ENCODE measurements at places on chromosomes 11 and 22.
A peak's percentile ranks its signal among the peaks of the same experiment; 100 is the strongest.

DNA sequence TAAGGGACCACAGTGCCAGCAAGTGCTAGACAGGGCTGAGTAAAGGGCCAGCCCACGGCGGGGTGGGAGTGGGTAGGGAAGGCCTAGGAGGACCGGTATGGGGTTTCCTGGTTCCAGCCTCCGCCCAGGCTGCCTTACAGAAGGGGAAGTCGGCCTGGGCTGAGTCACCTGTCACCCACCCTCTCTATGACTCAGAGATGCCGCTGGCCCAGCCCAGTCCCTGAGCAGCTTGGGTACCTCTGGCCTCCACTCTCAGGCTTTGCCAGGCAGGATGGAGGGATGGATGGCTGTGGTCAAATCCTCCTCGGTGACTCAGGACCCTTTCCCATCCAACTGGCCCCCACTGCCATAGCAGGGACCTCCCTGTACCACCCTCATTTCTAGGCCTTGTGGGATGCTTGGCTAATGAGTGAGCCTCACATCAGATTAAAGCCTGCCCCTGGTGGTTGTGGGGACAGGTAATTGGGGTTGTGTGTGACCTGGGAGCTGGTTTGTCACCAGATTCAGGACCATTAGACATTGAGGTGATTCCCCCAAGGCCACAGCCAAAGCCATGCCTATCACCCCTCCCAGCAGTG is 13.9 kb downstream of the SLC35E4 start:
- DNase-seq = no peak

- peak; percentile 48 for DNase-seq
Measured at GRCh38 chr22:36369922-36370791, 17.6 kb downstream of the MYH9 start.

DNA sequence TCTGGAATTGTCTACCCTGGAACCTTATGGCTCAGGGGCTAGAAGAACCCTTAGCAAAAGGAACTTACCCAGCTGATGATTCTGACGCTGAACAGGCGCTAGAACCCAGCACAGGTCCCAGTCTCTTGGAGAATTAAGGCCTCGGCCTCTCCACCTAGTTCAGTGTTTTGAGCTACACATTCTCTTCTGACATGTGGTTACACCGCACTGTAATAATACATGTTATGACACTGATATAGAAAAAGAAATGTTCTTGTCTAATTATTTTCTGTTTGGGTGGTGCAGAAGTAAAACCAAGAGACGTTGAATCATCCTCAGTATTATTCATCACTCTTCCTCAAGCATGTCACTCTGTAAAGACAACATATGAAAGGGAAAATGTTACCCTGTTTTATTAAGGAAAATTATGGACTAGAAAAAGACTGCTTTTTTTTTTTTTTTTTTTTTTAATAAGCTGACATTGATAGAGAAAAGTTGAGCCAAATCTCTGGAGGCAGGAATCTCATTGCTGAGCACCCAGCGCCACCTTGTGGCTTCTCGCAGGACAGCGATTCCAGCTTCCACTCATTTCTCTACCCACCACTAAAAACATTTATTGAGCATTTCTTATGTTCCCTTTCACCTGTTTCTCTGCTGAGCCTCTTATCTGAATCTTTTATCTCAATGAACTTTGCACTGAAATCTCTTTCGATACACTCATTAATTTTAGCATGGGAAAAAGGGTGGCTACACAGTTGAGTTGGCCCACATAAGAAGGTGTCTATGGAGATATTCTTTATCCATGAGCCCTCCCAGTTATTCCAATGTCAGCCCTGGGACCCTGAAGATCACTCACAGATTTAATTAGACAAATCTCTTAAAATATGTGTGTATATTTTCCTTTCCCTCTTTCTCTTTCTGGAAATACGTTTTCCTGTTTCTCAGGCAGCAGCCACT is 12.6 kb upstream of the APLNR start:
- DNase-seq = peak; percentile 72

GRCh38 chr11:36608491-36609199 is 10.6 kb upstream of the RAG2 start:
- no peak for DNase-seq

- DNase-seq = no peak
Measured at GRCh38 chr11:110526323-110526722, 96.6 kb downstream of the FDX1 start.

- no peak for DNase-seq
Measured at GRCh38 chr11:20530942-20531703, 68.3 kb upstream of the SLC6A5 start.

GRCh38 chr11:71135112-71135511 is 117.3 kb downstream of the SHANK2 start:
- no peak for DNase-seq

DNA sequence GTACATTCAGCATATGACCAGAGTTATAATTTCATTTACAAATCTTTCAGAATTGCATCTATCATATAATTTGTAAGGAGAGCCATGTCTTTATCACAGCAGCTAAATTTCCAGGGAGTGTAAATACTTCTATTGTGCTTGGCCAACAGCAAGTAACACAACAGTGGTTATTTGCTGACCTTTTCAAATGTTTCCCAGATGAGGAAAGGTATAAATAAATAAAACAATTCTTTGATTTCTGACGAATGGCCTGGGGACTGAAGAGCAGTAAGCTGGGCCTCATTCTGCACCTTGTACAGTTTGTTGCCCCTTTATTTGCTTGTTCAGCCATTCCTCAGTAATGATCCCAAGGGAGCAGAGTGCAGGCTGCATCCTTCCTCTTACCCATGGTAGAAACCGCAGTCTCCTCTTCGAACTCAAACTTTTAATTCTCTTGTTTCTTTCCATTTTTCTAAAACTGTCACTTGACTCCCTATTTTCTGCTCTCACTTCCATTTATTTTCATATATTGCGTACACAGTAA is 132.8 kb downstream of the DDX10 start:
- DNase-seq = no peak

DNA sequence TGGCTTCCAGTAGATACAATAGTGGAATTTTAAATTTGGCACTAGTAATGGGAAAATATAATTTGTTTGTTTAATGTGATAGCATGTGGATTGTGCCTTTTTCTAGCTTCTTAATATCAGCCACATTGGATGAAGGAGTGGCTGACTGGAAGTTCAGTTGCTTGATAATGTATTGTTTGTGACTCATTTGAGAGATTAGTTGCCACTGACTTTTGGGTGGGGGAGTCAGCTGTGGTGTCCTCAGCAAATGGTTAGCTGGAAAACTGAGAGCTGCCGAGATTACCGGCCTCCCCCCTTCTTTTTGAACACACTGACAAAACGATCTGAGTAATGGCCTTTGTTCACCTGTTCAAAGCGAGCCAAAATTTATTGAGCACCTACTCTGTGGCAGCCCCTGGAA is 5.5 kb downstream of the JAM3 start:
- no peak for DNase-seq

DNA sequence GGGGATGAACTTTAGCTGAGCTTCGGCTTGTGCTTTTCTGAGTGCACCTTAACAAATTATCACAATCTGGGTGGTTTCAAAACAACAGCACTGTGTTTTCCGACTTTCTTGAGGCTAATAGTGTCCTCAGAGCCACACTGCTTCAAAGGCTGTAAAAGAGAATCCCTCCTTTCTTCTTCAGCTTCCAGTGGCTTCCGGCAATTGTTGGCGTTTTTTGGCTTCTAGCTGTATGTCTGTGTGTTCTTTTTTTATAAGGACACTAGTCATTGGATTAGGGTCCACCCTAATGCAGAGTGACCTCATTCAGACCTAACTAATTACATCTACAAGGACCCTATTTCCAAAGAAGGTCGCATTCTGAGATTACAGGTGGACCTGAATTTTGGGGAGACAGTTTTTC is 30.6 kb downstream of the KIAA1671 start:
- DNase-seq = no peak

GRCh38 chr11:92866679-92867282 is 102.7 kb upstream of the MTNR1B start:
- no peak for DNase-seq

DNA sequence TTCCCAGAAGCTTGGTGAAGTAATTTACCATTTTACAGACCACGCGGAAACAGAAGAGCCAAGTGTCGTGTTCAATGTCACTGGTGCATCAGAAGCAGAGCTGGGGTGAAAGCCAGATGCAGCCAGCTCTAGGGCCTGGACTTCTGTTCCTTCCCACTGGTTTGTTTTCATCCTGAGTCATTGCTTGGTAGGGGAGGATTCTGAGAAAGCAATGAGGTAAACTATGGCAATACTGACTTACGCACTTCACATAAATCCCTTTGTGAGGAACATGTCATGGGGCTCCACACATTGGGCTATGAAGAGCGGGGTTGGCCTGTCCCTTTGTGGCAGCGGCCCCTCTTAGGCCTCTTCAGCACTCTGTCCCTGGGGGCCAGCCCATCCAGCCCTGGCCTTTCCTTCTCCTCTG is 52.4 kb upstream of the RBFOX2 start:
- DNase-seq = no peak

DNA sequence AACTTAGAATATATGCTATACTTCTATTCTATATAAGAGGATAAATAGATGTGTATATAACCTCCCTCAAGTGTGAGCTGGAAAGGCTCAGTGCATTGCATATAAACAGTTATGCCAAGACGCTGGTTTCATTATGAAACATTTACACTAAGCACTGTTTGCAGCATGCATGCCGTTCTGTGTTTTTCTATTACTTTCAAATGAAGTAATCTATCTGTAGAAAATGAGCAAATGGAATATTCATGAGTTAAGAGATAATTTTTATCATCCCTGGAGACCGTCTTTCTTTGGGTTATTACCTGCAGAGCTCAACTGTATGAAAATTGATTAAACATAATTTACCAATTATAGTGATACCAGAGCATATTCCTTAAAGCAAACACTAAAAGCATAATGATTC is 925.7 kb upstream of the CCDC90B start:
- no peak for DNase-seq

DNA sequence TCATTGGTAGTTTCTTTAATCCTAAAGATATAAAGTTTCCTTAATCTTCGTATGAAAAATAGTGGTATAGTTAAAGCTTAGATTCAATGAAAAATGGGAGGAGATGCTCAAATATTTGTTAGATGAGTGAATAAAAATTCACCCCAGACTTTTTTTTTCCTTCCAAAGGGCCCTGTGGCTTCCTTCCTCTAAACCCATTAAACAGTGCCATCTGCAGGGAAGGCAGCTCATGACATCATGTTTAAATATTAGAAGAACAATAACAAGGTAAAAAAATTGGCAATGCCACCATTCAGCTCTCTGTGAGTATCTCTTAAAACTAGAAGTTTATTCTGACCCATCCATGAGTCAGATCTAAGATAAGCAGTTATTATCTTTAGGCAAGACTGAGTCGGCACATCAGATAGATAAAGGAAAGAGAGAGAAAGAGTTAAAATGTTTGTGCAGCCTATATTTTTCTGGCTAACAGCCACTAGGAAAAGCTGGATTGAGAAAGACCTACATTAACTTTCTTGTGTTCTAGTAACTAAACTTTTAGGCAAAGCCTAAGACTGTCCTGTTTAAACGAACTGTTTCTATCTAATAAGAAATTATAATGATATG is 19.1 kb upstream of the OOSP1 start:
- DNase-seq = peak; percentile 7

- no peak for DNase-seq
Measured at GRCh38 chr11:11389238-11389637, 36.2 kb upstream of the CSNK2A3 start.

DNA sequence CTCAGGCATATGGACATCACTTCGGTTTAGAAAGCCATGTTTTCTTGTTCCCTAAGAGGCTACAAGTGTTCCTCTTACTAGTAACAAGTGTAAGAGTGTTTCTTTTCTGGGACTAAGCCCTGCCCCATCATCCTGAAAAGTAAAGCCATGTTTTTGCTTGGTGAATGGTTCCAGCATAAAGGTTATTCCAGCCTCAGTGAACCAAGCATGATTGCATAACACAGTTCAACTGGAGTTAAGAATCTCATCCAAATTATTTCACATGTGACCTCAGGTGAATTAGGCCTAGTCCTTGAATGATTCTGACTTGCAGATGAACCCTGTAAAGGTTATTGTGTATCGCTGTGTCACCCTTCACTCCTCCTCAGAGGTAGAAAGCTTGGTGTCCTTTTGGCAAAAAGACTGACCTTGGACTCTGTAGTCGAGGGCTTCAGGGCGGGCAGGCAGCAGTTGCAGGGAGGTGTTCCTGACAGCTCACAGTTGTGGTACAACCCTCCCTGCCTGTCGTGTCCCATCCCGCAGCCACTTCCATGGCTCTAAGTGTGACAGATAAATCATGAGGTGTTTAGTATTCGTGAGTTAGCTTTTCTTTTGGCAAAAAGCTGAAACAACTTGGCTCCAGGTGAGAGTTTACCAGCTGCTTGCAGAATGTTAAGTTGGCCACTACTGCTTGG is 321.8 kb downstream of the CADM1 start:
- DNase-seq = no peak

DNA sequence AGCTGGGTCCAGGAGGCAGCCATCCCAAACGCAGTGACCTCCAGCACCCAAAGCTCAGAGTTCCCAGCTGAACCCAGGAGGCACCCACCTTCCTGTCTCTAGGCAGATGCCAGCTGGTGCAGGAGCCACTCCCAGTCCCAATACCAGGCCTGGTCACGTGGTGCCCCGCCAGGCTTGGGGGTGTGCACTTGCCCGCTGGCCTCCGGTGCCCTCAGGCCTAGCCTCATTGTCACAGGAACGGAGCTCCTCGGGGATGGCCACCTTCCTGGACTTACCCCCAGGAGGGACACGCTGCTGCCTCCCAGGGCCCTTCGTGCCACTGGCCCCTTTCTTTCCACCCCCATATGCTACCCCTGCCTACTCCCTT is 4.6 kb downstream of the BID start:
- no peak for DNase-seq

DNA sequence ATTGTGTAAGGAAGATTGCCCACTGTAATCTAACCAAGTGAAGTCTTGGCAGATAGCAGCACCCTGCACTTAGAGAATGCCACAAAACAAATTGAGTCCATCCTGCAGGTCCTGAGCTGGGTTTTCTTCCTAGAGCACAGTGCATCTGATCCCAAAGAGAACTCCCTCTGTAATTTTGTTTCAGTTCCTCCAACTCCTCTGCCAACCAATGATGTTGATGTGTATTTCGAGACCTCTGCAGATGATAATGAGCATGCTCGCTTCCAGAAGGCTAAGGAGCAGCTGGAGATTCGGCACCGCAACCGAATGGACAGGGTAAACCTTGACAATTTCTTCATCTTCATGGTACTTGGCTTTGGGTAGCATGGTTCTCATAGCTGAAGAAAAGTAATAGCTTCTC is 33.1 kb upstream of the ST14 start:
- DNase-seq = no peak

DNA sequence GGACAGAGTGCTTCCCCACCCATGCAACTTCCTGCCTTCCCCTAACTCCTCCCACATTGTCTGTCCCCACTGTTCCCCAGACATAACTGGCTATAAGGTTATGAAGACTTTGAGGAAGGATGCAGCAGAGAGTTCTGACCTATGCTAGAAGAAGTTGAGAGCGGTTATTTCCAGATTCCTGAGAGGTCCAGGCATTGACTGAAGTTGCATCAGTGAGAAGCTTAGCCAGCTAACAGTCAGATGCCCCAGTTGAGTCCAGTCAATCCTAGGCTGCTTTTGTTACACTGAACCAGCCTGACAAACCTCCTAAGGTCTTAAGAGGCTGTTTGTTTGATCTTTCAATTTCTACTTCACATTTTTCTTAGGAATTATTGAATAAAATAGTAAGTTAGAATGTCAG is 937.9 kb upstream of the CCDC90B start:
- no peak for DNase-seq

All from Ammon's horn (tissue), 1 donor.